ENCODE measurements at places on chromosomes 7 and 10. TPM values are rescaled to one million over a fixed set of nuclear protein-coding genes. Genes with fewer than 3 reads are reported as not detected.

- DNase-seq = no peak
These were observed 66.9 kb upstream of the SFMBT2 start for GRCh38 chr10:7477538-7478334.

DNA sequence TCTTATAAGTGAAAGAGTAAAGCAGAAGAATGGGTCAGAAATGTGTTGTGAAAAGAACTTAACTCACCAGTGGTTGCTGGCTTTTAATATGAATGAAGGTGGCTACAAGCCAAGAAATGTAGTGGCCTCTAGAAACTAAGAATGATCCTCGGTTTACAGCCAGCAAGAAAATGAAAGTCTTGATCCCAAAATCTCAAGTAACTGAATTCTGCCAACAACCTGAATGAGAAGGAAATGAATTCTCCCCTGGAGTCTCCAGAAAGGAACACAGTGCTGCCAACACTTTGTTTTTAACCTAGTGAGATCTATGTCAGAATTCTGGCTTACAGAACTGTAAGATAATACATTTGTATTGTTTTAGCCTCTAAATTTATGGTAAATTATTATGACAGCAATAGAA is 193.0 kb downstream of the FZD1 start:
- no peak for DNase-seq

ZMYND11 gene
- total RNA-seq = 44.2 TPM

EFCAB10 gene
- total RNA-seq = 0.86 TPM

DNA sequence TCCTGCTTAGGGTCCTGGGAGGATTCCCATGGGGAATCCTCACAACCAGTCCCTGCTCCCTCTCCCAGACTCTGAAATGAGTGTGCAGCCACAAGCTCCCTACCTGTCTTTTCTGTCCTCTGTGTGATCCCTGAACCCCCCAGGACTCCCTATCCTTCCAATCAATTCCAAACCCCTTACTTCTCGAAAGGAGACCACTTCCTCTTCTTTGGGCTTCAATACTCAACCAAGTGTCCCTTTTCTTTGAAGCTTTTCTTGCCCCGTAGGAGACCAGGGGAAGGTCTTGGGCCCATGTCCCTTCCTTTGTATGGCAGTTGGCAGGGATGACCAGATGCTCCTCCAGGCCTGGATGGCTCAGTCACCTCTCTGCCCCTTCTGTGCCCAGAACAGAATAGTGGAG is 1.7 kb downstream of the AEBP1 start:
- no peak for DNase-seq

DNA sequence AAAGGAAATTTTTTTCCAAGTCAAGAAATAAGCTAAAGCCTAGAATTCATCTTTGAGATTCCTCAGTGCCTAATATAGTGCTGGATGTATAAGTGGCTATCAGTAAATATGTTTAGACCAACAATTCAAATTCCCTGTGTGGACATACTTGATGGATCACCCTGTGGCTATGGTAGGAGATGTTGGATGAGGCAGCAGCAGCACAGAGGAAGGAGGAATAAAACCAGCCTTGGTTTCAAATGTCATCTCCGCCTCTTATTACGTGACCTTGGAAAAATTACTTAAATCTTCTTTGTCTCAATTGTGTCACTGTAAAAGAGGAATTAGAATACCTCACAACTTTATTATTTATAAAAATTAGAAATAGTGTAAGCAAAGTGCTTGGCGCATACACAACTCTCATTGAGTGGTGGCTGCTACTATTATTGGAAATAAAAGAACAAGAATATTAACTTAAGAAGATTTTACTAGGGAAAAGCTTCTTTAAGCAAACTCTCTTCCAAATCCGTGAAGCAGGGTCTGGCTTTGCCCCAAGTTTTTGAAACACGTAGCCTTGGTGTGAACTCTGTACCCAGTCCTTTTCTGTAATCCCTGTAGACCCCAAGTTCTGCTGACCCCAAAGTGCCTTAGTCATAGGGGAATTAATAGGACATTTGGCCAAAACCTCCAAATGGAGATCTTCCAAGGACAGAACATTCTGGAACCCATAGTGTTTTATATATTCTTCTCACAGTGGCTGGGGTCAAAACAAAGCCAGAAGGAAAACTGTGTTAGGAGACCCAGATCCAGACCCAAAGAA is 283.8 kb downstream of the PTEN start:
- DNase-seq = no peak

- DNase-seq = no peak
These were observed 4.0 kb downstream of the ITGA8 start for GRCh38 chr10:15715619-15716227.

GRCh38 chr10:75782463-75783248 is 351.2 kb downstream of the LRMDA start:
- no peak for DNase-seq

CYP2C19 gene
- not detected for total RNA-seq

SEPHS1 gene
- 26.6 TPM for total RNA-seq

DNA sequence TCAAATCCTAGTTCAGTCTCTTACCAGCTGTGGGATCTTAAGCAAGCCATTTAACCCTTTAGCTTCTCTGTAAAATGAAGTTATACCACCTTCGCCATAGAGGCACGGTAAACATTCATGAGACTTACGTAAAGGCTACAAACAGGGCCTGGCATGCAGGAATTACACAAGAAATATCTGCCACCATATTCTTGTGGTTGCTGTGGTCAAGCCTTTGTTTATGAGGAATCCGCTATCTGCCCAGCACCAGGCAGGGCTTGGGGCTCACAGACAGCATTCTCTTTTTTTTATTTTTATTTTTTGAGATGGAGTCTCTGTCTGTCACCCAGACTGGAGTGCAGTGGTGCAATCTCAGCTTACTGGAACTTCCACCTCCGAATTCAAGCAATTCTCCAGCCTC is 9.9 kb downstream of the AIFM2 start:
- no peak for DNase-seq

DNA sequence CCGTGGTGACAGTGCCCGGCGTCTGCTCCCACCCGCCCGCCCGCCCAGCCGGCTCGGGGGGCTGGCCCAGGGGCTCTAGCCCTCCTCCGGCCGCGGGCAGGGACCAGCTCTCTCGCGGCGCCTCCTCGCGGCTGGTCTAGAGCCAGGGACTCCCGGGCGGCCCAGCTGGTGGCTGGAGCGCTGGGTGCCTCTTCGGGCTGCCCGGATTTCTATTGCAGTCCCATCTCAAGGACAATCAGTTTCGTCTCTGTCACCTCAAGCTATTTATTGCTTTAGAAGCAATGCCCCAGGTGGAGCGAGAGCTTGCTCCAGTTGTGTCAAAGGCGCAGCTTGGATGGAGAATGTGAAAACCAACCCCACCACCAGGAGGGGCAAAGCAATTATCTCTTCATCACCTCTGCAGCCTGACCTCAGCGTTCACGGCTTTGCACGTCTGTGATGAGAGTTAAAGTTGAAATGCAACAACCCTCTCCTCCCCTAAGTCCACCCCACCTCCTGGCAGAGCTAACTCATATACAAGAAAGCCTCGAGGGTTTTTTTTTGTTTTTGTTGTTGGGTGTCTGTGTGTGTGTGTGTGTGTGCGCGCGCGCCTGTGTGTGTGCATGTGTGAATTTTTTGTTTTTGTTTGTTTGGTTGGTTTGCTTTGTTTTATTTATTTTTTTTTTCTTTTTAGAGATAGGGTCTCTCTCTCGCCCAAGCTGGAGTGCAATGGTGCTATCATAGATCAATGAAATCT is at the start of gene ITGA8:
Gene ITGA8, minus strand, starts transcription at position 24 of the 736 bp plus-strand sequence. CDS start 151 bp downstream, outside the sequence.
- peak; percentile 44 for DNase-seq

DNA sequence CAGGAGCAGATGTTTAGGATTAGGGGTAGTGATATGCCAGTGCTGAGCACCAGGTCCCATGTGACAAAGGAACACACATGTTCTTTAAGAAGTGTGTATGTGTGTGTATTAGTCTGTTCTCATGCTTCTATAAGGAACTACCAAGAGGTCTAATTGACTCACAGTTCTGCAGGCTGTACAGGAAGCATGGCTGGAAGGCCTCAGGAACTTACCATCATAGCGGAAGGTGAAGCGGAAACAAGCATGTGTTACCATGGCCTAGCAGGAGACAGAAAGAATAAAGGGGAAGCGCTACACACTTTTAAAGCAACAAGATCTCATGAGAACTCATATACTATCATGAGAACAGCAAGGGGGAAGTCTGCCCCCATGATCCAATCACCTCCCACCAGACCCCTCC is 22.8 kb upstream of the PDZD8 start:
- no peak for DNase-seq

DNA sequence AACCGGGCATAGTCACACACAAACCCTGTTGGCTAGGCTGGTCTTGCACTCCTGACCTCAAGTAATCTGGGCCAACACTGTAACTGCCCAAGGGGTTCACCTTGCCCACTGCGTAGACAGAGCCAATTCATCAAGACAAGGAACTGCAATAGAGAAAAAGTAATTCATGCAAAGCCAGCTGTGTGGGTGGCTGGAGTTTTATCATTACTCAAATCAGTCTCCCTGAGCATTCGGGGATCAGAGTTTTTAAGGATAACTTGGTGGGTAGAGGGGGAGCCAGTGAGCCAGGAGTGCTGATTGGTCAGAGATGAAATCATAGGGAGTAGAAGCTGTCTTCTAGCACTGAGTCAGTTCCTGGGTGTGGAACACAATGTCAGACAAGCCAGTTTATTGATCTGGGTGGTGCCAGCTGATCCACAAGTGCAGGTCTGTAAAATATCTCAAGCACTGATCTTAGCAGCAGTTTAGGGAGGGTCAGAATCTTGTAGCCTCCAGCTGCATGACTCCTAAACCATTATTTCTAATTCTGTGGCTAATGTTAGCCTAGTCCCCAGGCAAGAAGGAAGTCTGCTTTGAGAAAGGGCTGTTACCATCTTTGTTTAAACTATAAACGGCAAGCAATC is 15.6 kb upstream of the FXYD4 start:
- no peak for DNase-seq

- DNase-seq = no peak
These were observed 252.6 kb upstream of the ANKRD30A start for GRCh38 chr10:36872702-36873393.

GRCh38 chr10:3874990-3875841 is 90.2 kb upstream of the KLF6 start:
- DNase-seq = peak; percentile 46

All from CD4-positive, CD25-positive, alpha-beta regulatory T cell (primary cell).